ENCODE measurements at places on chromosomes 7 and 10. TPM values are rescaled to one million over a fixed set of nuclear protein-coding genes. Genes with fewer than 3 reads are reported as not detected.

The FAM131B gene
- total RNA-seq = 0.54 TPM

DNA sequence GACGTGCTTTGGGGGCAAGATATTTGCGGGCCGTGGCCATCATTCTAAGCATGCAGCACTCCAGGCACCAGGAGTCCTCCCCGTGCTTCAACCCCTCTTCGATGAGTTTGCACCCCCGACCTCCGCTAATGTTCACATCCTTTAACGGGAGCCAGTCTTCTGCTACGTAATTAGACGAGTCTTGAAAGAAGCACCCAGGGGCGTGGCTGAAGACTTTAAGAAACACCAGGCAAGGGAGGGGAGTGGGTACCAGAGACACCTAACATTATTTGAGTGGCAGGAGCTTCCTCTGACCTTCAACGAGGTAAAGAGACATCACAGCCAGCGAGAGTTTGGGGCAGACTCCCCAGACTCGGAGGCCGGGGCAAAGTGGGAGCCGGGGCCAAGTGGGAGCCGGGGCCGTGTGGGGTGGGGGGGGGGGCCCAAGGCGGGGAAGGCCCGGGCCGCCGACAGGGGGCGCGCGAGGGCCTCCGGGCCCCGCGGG lies 31.1 kb upstream of the TOMM7 start:
- H3K36me3 ChIP-seq = peaks cover 26% of the 10 kb centered on the region
- H3K4me3 ChIP-seq = peak overlapping the region; percentile 89
- H3K4me1 ChIP-seq = peaks cover 28% of the 10 kb centered on the region
- peak; percentile 58 for DNase-seq

The FEZF1 gene
- not detected for total RNA-seq

The PNLIPRP3 gene
- not detected for total RNA-seq

The ASB10 gene
- not detected for total RNA-seq

The PLCE1 gene
- total RNA-seq = not detected

DNA sequence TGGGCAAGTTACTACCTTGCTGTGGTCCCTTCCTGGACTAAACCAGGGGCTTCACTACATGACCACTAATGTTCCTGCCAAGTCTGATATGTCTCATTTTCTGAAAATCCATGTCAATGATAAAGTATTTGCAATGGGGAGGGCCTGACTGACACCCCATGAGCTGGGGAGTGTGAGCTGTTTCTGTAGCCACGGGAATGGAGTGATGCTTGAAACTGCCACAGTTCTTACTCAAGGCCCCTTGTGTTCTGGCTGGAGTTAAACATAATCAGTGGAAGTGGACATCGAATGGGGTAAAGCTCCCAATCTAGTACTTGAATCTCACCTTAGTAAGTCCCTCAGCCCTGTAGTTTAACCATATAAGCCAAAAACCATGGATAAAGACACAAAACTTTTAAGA lies 61.9 kb upstream of the PDLIM1 start:
- H3K4me1 ChIP-seq = no peaks in the 10 kb centered on the region
- no peak for DNase-seq
- no peak overlapping the region for H3K4me3 ChIP-seq
- H3K27me3 ChIP-seq = peaks cover 4% of the 10 kb centered on the region
- no peak overlapping the region for H3K27ac ChIP-seq

DNA sequence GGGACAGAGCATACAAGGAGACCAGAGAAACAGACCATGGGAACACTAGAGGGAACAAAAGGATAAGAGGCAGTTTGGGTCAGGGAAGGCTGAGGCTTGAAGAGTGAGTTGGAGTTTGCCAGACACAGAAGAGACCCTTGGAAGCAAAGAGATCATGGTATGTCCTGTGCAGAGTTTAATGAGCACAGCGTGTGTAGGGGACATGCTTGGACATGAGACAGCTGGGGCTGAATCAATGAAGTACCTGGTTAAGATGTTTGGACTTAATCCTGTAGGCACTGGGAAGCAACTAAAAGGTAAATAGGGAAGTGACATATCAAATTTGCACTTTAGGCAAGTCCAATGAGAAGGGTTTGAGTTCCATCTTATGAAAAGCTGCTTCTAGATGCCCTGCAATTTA lies 79.6 kb downstream of the KIAA1217 start:
- H3K4me3 ChIP-seq = no peak overlapping the region
- no peaks in the 10 kb centered on the region for H3K36me3 ChIP-seq
- H3K27me3 ChIP-seq = no peaks in the 10 kb centered on the region
- no peaks in the 10 kb centered on the region for H3K4me1 ChIP-seq
- DNase-seq = no peak

DNA sequence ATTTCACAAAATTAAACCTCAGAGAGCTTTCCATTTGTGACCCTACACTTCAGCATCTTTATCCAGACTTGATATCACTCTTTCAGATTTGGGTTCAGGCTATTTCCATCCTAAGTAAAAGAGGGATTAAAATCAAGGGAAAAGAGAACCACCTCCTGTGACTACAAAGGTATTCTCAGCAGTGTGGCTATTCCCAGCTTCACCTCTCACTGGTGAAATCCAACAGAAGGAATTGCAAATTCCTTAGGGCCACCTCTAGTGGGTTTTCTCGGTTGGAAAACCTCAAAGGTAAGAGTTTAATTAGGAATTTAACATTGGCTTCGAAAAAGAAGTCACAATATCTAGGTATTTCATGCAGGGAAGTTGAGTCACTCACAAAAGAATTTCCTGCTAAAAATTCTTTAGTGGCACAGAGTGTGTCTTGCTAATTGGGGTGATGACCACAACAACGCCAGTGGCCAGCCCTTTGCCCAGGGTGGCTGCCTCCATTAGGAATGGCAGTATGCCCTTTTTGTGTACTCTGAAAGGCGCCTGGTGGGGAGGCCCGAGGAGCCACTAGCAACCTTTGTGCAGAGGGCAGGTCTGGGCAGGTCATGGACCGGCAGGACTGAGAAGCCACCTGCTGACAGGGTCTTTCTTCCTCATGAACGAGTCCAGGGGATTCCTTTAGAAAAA lies 52.2 kb downstream of the SEM1 start:
- H3K36me3 ChIP-seq = no peaks in the 10 kb centered on the region
- no peak overlapping the region for H3K4me3 ChIP-seq
- no peaks in the 10 kb centered on the region for H3K27me3 ChIP-seq
- H3K27ac ChIP-seq = no peak overlapping the region
- H3K4me1 ChIP-seq = no peaks in the 10 kb centered on the region

DNA sequence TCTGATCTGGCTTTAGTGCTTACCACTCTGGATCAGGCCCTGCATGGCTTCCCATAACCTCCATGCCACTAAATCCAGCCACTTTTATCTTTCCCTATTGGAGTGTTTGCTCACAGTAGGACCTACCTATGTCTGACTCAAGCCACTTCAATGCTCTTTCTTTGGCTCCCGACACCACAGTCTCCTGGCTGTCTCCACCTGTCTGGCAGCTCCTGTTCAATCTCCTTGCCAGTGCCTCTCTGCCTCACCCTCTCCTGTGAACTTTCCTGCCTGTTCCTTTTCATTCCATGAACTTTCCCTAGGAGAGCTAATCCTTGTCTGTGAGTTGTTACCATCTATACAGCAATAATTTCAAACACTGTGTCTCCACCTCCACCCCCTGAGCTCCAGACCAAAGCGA lies 82.6 kb upstream of the UCN3 start:
- H3K36me3 ChIP-seq = peaks cover 41% of the 10 kb centered on the region
- no peak overlapping the region for H3K27ac ChIP-seq
- no peak overlapping the region for H3K4me3 ChIP-seq
- peaks cover 55% of the 10 kb centered on the region for H3K4me1 ChIP-seq
- H3K27me3 ChIP-seq = no peaks in the 10 kb centered on the region

The PRR15 gene
- not detected for total RNA-seq
